ENCODE measurements at places on chromosomes 16 and 17.

GRCh38 chr17:21370430-21370829 is 5.7 kb upstream of the KCNJ12 start:
- no peak for DNase-seq

DNA sequence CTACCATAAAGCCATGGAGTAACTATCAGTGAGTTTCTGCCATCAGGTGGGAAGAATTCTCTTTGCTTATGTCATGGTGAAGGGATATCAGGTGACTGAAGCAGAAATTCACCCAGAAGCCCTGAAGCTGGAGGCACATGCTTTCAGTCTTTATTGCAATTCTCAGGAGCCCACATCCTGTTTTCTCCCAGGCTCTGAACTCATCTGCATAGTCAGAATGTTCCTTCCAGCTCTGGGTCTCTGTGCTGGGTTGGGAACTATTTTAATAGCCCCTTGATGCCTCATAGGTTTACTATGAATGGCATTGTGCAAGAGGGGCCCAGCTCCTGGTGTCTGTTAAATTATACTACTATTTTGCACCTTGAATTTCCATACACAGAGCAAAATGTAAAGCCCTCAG is 198.4 kb upstream of the SOX9 start:
- DNase-seq, result no peak

DNA sequence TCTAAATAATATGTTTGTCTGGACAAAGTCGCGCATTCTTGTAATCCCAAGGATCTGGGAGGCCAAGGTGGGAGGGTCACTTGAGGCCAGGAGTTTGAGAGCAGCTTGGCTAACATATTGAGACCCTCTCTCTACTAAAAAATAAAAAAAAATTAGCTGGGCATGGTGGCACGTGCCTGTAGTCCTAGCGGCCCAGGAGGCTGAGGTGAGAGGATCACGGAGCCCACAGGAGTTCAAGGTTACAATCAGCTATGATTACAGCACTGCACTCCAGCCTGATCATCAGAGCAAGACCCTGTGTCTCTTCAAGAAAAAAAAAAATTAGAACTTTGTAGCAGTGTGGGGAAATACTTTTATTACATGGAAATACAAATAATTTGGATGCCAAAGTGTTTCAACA is 6.1 kb upstream of the CHST6 start:
- DNase-seq, result no peak

DNA sequence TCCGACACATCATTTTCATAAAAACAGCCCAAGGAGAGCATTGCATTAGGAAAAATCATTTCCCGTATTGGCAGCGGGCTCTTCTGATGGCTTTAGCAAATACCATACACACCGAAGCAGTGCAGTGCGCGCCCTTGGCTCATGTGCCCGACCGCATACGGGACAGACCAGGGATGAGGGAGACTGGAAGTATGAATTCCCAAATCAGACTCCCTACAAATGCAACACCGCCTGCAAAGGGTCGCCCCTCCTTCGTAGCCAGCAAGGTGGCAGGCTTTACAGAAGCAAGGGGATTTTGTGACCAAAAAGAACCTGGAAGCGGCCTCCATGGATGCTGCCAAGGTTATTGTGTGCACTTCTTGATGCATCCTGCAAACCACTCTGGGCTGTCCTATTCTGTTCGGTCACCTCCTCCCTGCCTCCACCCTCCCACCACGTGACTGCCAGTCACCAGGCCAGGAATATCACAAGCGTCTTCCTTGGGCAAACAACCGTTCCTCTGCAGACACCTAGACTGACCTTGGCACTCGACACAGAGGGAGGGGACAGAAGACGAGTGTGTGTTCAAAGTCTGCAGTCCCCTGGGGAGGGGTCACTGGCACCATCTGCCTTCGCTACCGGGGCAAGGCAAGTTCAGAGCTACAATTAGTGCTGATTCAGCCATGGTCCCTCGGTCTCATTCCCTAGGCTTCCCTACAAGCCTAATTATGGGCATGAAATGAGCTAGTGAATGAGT is 460.4 kb downstream of the SLC39A11 start:
- DNase-seq, result no peak

DNA sequence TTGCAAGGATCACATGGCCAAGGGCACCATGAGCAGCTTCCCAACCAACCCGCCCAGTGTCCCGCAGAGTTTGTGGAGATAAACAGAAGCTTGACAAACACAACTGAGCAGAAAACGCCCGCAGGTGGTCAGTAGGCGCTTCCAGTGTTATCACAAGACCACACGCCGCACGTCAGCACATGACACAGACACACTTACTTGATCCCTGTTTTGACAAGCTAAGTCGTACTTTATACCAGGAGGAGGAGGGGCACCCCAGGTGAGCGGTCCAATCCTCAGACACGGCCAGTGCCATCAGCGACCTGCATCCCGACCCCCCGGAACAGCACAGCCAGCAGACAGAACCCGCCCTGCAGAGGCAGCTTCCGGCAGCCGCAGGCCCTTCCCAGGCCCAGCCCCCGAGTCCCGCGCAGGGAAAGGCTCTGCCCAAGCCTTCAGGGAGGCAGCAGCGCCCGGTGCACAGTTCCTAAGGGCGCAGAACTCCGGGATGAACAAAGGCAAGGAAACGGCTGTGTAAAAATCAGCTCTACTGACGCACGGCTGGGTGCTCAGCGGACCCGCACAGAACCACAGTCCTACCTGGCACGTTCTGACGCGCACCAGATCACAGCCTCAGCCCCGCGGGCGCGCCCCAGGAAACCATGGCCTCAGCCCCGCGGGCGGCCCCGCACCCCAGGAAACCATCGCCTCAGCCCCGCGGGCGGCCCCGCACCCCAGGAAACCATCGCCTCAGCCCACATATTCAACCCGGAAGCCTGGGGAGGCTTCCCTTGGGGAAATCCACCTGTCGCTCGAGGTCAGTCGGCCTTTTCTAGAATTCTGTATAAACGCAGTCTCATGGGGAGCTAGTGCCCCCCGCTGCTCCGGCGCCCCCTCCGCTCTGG is 27.8 kb downstream of the AXIN1 start:
- peak; percentile 65 for DNase-seq

DNA sequence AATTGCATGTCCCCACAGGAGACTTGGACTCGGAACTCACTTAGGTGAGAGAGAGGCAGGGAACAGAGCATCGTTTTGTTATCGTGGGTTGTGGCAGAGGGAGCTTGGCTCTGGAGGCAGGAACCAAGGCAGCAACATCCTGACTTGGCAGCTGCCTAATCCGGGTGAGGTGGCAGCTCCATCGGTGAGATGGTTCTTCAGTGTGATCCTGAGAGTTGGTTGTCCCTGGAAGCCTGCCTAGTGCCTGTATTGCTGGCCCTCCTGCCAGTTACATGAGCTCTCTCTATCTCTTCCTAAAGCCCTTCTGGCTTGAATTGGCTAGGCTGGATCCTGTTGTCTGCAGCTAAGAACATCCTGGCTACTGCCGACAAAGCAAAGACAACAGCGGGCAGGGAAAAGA is 19.9 kb upstream of the SEC14L1 start:
- no peak for DNase-seq

DNA sequence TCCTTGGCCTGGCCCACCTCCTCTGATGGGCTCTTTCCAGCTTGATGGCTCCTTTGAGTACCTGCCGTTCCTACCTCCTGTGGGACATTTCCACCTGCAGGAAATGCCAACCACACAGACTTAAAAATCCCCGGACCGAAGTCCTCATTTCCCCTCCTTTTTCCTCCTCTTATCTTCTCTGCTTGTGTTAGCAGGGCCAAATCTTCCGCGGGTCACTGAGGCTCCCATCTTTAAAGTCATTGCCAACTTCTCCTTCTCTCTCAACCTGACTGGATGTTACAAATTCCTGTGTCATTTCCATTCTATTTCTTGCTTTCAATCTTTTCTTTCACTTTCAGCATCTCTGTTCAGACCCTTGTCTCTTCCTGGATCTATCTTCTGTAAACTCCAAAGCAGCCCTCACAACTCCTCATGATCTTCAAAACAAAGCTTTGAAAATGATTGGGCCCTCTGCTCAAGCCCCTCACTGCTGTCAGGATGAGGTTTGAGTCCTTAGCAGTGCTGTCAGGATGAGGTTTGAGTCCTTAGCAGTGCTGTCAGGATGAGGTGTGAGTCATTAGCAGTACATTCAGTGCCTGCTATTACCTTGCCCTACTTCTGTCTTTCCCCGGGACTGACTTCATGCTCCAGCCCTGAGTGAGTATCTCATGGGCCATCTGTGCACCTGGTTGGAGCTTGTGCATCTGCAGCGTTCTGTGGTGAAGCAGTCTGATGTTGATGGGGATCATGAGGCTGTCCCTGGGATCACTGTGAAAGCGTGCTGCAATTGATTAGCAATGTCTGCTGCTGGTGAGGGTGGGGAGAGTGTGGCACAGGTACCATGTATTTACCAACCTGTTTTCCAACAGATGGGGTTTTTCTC is 100.1 kb downstream of the IRF8 start:
- DNase-seq, result no peak

GRCh38 chr17:45977506-45977824 is 21.6 kb upstream of the STH start:
- DNase-seq, result no peak

DNA sequence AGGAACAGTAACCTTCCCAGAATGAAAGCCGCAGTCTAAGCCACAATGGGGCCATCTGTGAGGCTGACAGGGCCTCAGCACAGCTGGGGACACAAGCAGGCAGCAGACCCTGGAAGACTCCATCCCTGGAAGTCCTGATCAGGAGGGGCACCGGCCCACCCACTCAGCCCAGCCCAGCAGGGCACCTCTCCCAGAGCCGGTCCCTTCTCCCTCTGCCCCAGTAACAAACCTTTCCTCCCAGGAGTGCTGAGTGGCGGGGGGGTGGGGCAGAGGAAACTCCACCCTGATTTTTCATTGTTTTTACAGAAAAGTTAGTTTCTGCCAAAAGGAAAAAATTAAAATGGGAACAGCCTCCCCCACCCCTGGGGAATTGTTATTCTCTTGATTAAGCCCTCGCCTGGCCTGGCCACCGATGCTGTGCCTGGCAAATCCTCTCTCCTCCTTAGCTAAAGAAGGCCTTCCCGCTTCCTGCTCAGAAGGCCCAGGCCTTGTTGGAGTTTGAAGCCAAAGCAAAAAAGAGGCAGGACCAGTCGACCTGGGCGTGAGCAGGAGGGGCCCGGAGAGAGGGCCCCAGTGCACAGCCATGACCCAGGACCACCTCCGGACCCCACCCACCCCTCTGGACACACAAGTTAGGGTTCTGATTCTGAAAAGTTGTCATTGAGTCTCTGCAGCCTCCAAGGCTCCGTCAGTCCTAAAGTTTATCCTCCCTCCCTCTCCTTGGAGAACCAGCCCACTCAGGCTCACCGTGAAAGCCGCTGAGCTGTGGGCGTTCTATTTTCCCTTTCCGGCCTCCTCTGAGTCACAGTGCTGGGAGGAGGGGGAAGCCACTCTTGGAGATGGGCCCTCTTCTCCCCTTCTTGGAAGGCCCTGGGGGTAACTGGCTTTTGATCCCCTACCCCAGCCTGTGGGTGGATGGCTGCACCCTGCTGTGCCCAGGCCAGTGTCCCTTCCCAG is 128.4 kb upstream of the TNRC6C start:
- no peak for DNase-seq

DNA sequence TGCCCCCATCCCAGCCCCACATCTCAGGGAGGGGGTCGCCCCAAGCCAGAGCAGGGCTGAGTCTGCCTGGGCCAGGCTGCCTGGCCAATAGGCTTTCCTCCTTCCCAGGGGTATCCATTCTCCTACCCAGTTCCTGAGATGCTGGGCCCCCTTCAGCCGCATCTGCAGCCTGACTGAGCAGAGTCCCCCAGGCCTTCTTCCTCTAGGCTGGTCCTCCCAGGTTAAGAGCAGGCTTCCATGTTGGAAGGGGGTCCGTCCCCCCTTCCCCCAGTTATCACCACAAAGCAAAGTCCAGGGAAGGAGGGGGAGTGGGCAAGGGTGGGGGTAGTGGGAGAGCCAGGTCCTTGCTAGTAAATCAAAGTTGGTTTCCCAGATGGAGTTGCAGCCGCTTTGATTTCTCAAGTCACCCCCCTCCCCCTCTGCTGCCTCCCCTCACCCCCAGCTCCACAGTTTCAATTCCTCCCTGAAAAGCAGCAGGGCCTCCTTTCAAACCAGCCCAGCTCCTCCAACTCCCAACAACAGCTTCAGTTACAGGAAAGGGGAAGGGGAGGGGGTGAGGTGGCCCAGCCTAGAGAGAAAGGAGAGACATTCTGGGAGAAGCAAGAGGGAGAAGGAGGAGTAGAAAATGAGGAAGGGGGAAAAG is 9.5 kb upstream of the FZD2 start:
- DNase-seq, result no peak

GRCh38 chr16:78761427-78761826 is 662.0 kb downstream of the WWOX start:
- no peak for DNase-seq

- DNase-seq, result no peak
Measured at GRCh38 chr16:71343078-71343477, 15.4 kb upstream of the CALB2 start.

DNA sequence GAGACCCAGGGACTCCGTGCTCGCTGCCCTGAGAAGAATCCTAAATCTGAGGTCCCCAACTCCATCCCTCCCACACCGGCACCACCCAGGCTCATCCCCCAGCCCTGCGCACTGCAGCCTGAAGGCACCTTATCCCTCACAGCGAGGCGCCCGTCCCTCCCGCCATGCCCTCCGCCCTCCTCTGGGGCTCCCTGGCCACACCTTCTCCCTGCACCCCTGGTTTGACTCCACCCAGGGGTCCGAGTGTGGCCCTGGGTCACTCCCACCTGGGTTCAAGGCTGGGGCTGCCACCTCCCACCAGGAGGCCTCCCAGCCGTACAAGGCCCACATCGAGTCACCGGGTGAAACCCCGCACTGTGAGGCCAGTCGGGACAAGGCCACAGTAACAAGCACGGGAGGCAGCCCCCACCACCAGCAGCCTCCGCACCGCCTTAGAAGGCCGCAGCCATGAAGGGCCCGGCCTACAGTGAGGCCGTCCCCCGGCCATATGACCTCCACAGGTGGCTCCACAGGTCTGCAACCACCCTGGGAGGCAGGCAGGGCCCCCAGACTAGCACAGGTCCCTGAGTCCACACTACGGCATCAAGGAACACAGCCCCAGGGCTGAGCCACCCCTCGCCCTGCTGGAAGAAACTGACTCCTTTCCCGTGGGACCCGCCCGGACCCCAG is 8.3 kb downstream of the HAGH start:
- DNase-seq, result no peak

Data from activated T-helper 1 cell treated with Interleukin-2 at 50 U/mL for 16 hours (primary cell).